Panc1 (cell line): ENCODE measurements at places on chromosomes 5 and 9. TPM values are rescaled to one million over a fixed set of nuclear protein-coding genes. Genes with fewer than 3 reads are reported as not detected.

PRRX2 gene
- total RNA-seq: 6.3 TPM

TAF11L5 gene
- total RNA-seq: not detected

GFI1B gene
- total RNA-seq: 0.08 TPM

IL5 gene
- total RNA-seq: not detected

DIPK1B gene
- total RNA-seq: 10.6 TPM

NR2F1-AS1 gene
- total RNA-seq: 27.0 TPM

KLF9 gene
- 0.95 TPM for total RNA-seq
